Type B pancreatic cell (in vitro differentiated cells): ENCODE measurements at places on chromosomes 6 and 20. TPM values are rescaled to one million over a fixed set of nuclear protein-coding genes. Genes with fewer than 3 reads are reported as not detected.

The TUBB2A gene
- total RNA-seq, result 51.8 and 62.9 TPM in 2 replicates

- DNase-seq, result no peak
Observed at GRCh38 chr6:48736501-48737206, 625.7 kb upstream of the PTCHD4 start.

The TRIM15 gene
- total RNA-seq, result 0.92 and 1.4 TPM in 2 replicates

DNA sequence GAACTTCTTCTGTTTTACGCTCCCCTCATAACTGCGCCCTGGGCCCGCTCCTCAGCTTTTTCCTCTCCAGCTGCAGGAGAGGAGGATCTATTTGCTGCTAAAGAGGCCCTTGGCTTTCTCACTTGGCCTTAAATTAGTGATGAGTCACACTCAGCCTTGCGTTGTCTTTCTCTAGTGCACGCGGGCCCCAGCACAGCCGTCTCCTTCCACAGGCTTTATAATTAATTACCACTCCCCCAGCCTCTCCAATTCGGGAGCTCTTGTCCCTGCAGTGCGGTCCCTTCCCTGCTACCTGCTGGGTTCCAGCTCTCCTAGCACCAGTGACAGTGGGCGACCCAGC lies 25.2 kb downstream of the PACSIN1 start:
- DNase-seq, result no peak

GRCh38 chr6:149044528-149044927 lies 273.0 kb upstream of the TAB2 start:
- no peak for DNase-seq

The SCUBE3 gene
- 14.7 and 14.9 TPM in 2 replicates for total RNA-seq
